ENCODE measurements at places on chromosomes 13 and 19.

GRCh38 chr19:960020-960419 lies 24.1 kb upstream of the WDR18 start:
- no peak for DNase-seq

DNA sequence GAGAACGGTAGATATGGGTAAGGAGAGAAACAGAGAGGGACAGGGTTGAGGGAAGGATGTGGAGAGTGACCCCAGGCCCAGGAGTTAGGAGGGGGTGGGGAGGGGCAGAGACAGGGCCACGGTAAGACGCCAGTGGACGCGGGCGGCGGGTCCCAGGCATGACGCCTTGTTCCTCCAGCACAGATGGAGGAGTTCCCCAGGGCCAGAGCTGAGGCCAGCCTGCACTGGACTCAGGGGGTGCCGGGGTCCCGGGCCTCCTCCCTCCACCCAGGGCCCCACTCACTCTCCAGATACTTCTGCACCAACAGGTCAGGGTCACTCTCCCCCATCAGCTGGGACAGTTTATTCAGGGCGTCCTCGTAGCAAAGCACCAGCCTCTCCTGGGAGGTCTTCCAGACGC lies 22.0 kb upstream of the EMP3 start:
- no peak for DNase-seq

GRCh38 chr19:7137120-7137519 lies 67.6 kb downstream of the ZNF557 start:
- DNase-seq, result no peak

GRCh38 chr13:29722415-29722814 lies 126.9 kb upstream of the SLC7A1 start:
- DNase-seq, result no peak

DNA sequence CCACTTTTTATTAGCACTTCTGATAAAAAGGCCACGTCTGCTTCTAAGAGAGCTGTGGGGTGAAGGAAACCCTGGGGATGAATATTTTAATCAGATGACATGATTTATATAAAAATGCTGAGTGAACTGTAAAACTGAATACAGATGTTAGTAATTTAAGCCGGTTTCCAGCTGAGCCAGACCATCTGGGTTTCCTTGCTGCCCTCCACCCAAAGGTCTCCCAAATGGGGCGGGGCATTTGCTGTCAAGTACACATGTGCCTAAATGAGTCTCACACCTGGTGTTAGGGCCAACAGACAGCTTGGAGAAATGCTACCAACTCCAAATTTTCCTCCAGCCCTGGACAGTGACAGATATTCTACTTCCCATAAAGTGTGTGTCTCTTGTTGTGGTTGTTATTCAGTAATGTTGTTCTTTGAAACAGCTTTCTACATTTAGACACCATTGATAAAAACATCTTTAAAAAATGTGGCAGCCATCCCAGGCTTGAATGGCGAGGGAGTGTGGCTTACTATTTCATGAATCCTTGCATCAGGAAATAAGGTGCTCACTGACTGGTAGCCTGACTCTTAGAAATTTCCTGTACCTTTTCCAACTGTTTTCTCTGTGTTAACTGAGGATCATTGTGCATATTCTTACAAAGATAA lies 350.4 kb downstream of the MTUS2 start:
- no peak for DNase-seq

DNA sequence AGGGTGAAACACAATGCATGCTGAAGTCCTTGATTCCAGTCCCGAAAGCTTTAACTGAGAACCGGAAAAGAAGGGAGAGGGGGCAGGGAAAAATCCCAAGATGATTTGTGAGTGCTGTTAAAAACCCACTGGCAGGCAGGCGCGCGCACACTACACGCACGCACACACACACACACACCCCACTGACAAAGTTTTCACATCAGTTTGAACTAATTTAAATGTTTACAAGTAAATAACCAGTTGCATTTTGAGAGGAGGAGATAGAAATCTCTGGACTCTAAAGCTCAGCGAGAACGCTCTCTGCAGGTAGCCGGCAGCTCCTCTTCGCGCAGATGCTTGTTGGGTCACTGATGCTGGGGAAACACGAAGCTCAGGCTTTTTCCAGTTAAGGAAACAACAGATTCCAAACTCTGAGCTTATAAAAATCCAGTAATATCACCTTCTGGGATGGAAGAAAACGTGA lies 818 bp upstream of the SLITRK1 start:
- no peak for DNase-seq

DNA sequence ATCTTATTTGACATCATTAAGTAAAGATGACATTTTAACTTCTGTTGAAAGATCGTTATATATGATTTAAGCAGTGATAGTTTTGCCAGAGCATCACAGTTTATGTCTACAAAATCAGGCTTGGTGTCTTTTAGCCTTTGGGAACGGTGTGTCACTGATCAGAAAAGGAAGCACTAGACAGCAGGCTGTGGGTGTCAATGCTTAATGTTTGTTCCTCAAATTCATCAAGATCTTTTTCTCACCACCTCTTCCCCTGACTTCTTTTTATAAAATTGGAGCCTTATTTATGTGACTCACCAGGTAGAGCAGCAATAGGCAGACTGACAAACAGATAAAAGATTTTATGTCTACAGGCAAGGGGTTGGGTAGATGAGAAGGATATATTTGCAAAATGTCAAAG lies 1558.5 kb downstream of the EFNB2 start:
- no peak for DNase-seq

All from caudate nucleus (tissue), 63 donors.